Airway epithelial cell (primary cell): ENCODE measurements at places on chromosomes 11 and 22. TPM values are rescaled to one million over a fixed set of nuclear protein-coding genes. Genes with fewer than 3 reads are reported as not detected.

Gene ROM1
- 1.7 and 3.5 TPM in 2 replicates for total RNA-seq

Gene C1QTNF4
- total RNA-seq: 0.09 and 0.92 TPM in 2 replicates

Gene CNTF
- total RNA-seq: 0.23 and 0.92 TPM in 2 replicates

Gene CEND1
- total RNA-seq: 0.07 TPM in 1 of 2 replicates, not detected in the other

Gene TMEM45B
- total RNA-seq: 53.2 and 59.1 TPM in 2 replicates

Gene KRTAP5-8
- total RNA-seq: not detected in 2 replicates

Gene PANX3
- total RNA-seq: not detected in 2 replicates

Gene KRTAP5-1
- not detected in 2 replicates for total RNA-seq

Gene SUSD2
- 1.3 and 1.7 TPM in 2 replicates for total RNA-seq

Gene GDPD4
- total RNA-seq: not detected in 2 replicates

Gene IFITM5
- total RNA-seq: not detected in 2 replicates

Gene CDON
- 1.6 and 3.8 TPM in 2 replicates for total RNA-seq

Gene MRGPRX4
- total RNA-seq: not detected in 2 replicates

Gene POTEH
- total RNA-seq: not detected in 2 replicates

Gene C11orf97
- not detected in 2 replicates for total RNA-seq

Gene ADORA2A
- total RNA-seq: 0.14 TPM in 1 of 2 replicates, not detected in the other

Gene E2F8
- 2.1 and 3.2 TPM in 2 replicates for total RNA-seq

Gene UBQLN3
- total RNA-seq: not detected in 2 replicates

Gene TREH
- not detected in 2 replicates for total RNA-seq

Gene KDM4E
- total RNA-seq: not detected in 2 replicates

Gene ISX
- not detected in 2 replicates for total RNA-seq

Gene LGALS1
- total RNA-seq: 2,215 and 4,536 TPM in 2 replicates

Gene KIRREL3
- not detected in 2 replicates for total RNA-seq

Gene ABCG4
- 0.42 and 0.79 TPM in 2 replicates for total RNA-seq

Gene ANKK1
- 0.88 and 1.2 TPM in 2 replicates for total RNA-seq

Gene TOP3B
- 19.6 and 29.1 TPM in 2 replicates for total RNA-seq

Gene P2RY6
- 0.21 TPM in 1 of 2 replicates, not detected in the other for total RNA-seq

Gene OR51B5
- total RNA-seq: not detected in 2 replicates

Gene CECR2
- total RNA-seq: 0.07 TPM in 1 of 2 replicates, not detected in the other

Gene KCNQ1
- total RNA-seq: 0.79 and 1.6 TPM in 2 replicates

Gene PRODH
- total RNA-seq: 8.7 and 14.2 TPM in 2 replicates

Gene CLCF1
- 6.1 and 8.5 TPM in 2 replicates for total RNA-seq

Gene CDC42BPG
- total RNA-seq: 15.9 and 17.4 TPM in 2 replicates

Gene SPTBN2
- total RNA-seq: 67.0 and 131 TPM in 2 replicates

Gene NELL1
- not detected in 2 replicates for total RNA-seq

Gene INTS4
- total RNA-seq: 8.2 and 14.6 TPM in 2 replicates

Gene OR8J3
- not detected in 2 replicates for total RNA-seq

Gene APBB1
- 2.3 and 3.3 TPM in 2 replicates for total RNA-seq
